ENCODE measurements at places on chromosomes 12 and 14. TPM values are rescaled to one million over a fixed set of nuclear protein-coding genes. Genes with fewer than 3 reads are reported as not detected.

The HPD gene
- total RNA-seq, result not detected

The WASHC3 gene
- total RNA-seq, result 26.1 TPM

The FSCB gene
- not detected for total RNA-seq

The CCDC184 gene
- total RNA-seq, result 0.18 TPM

The CIT gene
- total RNA-seq, result 61.8 TPM

The SINHCAF gene
- 83.4 TPM for total RNA-seq

The TAOK3 gene
- 23.1 TPM for total RNA-seq

The GPRC5D gene
- total RNA-seq, result not detected

The HEBP1 gene
- 59.5 TPM for total RNA-seq

The MMP17 gene
- total RNA-seq, result 10.8 TPM

The E2F7 gene
- total RNA-seq, result 19.8 TPM

The TRHDE gene
- not detected for total RNA-seq

The C12orf60 gene
- total RNA-seq, result 1.1 TPM

The TAS2R8 gene
- total RNA-seq, result not detected

The NINJ2 gene
- total RNA-seq, result 1.4 TPM

The BTBD7 gene
- total RNA-seq, result 50.2 TPM

The NR1H4 gene
- not detected for total RNA-seq

The SSTR1 gene
- total RNA-seq, result 1.4 TPM

The RHOJ gene
- total RNA-seq, result 177 TPM

The JDP2 gene
- 10.6 TPM for total RNA-seq

The ADSS1 gene
- total RNA-seq, result 1.9 TPM

The ZC2HC1C gene
- 3.6 TPM for total RNA-seq

The ZNF385A gene
- total RNA-seq, result 7.9 TPM

The ABCD4 gene
- 81.6 TPM for total RNA-seq

The AGAP2 gene
- 0.24 TPM for total RNA-seq

The DPY19L2 gene
- 2.3 TPM for total RNA-seq

The ACOT4 gene
- 0.69 TPM for total RNA-seq

The GLIPR1L1 gene
- not detected for total RNA-seq

The ZNF891 gene
- 1.5 TPM for total RNA-seq

The SIRT4 gene
- 1.4 TPM for total RNA-seq

The ESPL1 gene
- 39.3 TPM for total RNA-seq

The PROX2 gene
- not detected for total RNA-seq

The STAC3 gene
- 1.0 TPM for total RNA-seq

The OR4K2 gene
- not detected for total RNA-seq

The KRT3 gene
- not detected for total RNA-seq
